ENCODE measurements at places on chromosomes 4 and X. TPM values are rescaled to one million over a fixed set of nuclear protein-coding genes. Genes with fewer than 3 reads are reported as not detected.

TGIF2LX gene
- not detected for total RNA-seq

DNA sequence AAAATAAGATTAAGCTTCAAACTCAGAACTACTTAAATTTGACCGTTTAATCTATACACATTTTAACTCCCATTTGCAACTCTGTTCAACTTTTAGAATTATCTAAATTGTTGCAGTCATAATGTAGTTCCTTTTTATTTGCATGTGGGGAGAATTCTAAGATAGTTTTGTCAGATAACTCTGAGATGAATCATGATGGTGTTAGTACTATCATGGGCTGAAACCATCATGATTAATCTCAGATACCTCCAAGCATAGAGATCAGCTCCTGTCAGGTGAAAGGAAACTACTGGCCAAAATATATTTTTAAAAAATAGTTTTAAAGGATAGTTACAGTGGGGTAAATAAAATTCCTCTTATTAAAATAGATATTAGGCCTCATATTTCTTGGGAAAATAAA, 39.0 kb downstream of the FBXO8 start:
- no peak for DNase-seq

DNA sequence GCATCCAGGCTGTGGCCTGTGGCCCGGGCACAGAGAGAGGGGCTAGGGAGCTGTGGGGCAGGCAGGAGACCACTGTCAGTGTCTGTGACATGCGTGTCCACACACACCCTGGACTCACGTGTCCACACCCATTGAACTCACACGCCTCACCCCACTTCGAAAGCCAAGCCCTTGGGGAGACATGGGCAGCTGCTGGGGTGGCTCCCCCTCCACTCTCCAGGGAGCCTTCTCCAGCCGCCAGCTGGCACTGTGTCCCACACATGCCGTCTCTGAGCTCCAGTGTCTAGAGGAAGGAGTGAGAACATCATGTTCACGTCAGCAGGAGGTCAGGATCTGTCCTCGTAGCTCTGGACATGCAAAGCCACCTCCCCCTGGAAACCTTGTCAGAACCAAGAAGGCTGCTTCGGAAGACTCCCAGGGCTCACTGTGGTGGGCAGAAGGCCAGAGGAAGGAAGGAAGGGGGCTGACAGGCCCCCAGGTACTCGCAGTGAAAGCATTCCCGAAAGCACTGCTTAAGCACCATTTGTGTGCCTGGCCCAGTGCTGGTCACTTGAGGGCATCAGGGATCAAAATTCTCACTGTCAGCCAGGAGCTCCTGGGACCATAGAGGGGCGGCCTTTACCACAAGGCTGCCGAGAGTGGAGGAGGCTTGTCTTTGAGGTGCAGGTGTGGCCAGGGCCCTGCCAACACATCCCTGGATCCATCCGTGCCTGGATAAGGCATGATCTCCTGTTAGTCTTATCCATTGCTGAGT, 61.4 kb downstream of the HTRA3 start:
- peak; percentile 31 for DNase-seq

GRCh38 chr4:32574803-32575202, 1854.6 kb downstream of the PCDH7 start:
- DNase-seq, result no peak

CLDN22 gene
- total RNA-seq, result not detected
